Stimulated activated naive CD4-positive, alpha-beta T cell (primary cell): ENCODE measurements at places on chromosomes 6 and 20.

GRCh38 chr6:8392569-8392968 lies 42.8 kb downstream of the SLC35B3 start:
- DNase-seq, result no peak

DNA sequence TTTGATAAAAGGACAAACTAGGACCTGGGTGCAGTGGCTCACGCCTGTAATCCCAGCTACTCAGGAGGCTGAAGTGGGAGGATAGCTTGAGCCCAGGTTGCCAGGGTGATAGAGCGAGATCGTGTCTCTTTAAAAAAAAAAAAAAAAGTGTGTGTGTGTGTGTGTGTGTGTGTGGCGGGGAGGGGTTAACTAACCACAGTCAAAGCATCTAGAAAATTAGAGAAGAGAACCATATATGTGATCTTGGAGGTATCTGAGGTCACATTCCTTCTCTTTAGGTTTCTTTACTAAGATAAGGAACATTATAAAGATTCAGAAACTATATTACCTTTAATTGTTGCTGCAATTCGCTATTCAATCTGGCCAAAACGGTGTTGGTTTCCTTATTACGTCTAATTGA lies 80.9 kb downstream of the REPS1 start:
- no peak for DNase-seq

GRCh38 chr6:157770946-157771345 lies 52.1 kb upstream of the SNX9 start:
- no peak for DNase-seq

DNA sequence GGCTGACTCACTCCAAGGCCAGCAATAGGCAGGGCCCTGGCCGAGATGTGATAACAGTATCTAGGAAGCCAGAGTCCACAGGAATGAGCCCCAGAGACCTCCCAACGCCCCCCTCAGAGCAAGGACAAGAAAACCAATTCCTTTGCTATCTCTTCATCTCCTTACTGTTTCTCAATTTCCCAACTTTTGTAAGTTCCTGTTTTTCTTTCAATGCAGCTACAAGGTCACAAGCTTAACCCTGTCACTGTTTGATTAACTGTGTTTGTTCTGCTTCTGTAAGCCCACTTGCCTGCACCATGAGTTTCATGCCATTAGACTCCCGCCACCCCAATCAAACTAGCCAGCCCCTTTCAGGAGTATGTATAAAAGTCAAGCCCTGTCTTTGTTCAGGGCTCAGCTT lies 3.5 kb downstream of the FKBP1C start:
- no peak for DNase-seq
